ENCODE measurements at places on chromosomes 1 and 21.

DNA sequence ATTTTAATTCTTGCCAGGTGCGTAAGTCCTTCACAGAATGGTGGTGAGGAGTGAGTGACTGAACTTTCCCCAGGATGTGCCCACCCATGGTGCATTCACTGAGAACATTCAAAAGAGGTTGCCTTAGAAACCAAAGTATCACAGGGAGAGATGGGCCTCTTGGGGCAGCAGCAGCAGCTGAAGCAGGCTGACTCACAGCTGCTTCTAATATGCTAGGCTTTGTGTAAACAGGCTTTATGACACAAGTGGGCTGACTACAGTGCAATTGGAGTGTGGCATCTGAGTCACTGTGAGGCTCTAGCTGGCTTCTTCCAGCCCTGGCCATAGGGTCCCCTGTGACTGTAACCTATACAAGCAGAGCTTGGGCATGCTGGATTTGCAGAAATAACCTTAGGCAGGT, 12.6 kb downstream of the PIGP start:
- DNase-seq = peak; percentile 82

GRCh38 chr1:166167572-166167925, 748 bp upstream of the FAM78B start:
- no peak for DNase-seq

DNA sequence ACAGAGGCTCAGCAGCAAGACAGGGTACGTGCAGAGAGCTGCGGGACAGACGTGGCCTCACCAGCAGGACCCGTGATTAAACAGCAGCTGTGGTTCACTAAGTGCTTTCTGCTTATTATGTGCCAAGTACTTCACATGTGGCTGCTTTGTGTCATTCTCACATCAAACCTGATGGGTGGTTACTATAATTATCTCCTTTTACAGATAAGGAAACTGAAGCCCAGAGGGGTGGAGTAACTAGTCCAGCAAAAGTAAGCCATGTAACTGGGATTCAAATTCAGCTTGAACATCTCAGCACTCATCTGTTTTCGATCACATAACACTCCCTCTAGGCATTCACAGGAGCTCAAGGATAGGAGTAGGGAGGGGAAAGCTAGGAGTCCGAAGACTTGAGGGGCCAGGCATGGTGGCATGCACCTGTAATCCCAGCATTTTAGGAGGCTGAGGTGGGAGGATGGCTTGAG, 50.8 kb upstream of the CLIC4 start:
- no peak for DNase-seq

GRCh38 chr1:184210031-184210430, 158.5 kb downstream of the TSEN15 start:
- DNase-seq = no peak

DNA sequence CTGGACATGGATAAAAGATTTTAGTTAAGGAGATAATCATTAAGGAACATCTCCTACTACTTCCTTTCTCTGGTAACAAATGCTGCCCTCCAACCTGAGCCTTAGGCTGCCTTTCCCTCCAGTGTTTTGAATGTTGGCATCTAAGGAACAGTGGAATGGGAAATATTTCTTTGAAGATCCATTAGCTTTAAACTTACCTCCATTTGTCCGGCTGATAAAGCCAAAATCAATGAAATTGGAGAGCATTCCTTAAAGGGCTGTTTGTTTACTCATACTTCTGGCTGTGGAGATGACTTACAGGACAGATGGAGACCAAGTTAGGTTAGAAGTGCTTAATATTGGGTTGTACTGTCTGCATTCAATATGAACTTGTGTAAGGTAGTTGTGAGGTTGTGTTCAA, 439.1 kb downstream of the PLA2G4A start:
- DNase-seq = no peak

GRCh38 chr1:104987210-104987609, 1237.5 kb downstream of the AMY1C start:
- DNase-seq = no peak

DNA sequence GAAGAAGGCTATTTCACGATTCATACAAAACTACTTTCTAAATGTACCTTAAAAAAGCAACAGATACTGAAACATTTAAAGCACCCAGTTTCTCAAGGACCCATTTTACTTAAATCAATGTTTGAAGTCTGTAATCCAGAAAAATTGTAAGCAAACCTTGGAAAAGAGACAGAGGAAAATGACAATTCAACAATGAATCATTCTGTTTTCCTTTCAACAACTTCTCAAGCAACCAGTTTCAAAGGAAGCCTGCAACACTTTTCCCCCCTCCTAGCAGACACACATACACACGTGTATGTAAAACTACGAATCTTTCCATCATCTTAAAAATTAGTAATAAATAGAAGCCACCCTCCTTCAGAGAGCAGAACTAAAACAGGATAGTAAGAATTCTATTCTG, 1.2 kb downstream of the RERE start:
- peak; percentile 18 for DNase-seq

DNA sequence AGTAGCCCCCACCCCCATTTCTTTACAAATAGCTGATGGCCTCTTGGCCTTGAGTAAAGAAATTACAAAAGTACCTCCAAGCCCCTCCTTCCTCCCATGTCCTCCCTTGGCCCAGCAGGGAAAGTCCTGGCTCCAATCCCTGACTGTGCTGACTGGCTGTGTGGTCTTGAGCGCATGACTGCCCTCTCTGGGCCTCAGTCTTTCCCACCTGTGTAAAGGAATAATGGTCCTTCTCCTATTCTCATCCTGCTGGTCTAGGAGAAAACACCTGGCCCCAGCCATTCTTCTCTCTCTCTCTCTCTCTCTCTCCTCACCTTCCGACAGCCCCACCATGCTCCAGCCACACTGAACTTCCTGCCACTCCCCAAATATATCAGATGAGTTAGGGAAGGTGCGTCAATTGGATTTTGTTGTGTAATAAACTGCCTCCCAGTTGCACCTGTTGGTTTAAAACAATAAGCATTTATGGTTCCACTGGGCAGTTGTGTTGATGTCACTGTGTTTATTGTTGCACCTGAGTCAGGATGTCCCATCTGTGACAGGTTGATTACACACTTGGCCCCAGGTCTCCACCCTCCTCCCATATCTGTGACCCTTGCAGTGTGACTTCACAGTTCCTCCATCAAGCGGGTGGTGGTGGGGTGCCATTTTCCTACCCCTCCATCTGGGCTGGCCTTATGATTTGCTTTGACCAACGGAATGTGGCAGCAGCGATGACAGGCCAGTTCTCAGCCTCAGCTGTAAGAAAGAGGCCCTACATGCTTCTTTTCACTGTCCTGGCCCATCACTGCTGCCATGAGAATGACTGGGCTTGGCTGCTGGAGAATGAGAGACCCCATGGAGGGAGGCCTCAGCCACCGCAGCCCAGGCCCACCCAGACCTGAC, 22.3 kb upstream of the LRP8 start:
- DNase-seq = no peak

- DNase-seq = peak; percentile 55
Observed at GRCh38 chr1:45012639-45013278, 705 bp downstream of the UROD start.

DNA sequence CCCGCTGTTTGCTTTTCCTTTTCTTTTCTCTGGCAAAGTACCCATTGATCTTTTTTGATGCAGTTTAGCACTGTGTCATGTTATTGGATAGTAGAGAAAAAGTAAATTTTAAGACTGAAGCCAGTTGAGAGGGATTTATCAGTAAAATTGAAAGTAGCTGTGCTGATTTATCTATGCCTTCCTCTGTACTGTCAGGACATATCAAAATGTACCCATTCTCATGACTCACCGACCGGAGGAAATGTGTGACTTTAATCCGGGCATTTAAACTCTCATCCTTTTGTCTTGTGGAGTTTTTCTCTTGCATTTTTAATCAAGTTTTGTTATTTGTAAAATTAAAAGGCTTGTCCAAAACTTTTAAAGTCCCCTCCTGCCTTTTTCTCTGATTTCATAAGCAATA, 276.6 kb upstream of the FMN2 start:
- DNase-seq = no peak

GRCh38 chr1:19812875-19813642, 2.0 kb downstream of the RNF186 start:
- no peak for DNase-seq

GRCh38 chr21:41158026-41158425, 9.9 kb upstream of the BACE2 start:
- no peak for DNase-seq

DNA sequence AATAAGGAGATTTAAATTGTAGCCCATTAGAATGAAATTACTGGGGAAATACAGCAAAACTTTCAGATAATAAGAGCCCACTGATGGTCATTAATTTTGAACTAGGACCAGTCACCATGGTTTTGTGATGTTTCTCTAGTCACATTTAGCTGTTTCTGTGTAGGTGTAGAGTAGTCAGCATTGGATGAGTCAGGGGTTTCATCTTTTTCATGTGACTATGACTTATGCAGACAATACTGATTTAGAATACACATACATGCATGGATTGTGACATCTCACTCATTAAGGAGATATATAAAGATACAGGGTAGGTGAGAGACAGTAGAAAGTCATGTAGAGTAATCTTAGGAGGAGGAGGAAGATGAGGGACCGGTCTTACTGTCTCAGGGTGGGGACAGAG, 1192.7 kb downstream of the KCNT2 start:
- DNase-seq = no peak

DNA sequence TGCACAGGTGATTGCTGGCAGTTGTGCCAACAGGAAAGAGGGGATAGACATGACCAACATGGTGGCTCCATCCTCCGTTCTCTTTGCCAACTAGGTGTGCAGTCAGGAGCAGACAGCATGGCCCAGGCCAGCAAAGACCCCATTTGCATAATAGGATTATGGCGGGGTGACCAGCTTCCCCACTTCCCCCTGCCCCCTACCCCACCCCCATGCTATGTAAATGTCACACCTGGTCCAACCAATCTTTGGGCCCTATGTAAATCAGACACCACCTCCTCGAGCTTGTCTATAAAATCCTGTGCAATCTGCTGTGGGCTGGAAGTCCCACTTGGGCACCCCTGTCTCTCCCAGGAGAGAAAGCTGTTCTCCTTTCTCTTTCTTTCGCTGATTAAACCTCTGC, 146.0 kb downstream of the SLC30A10 start:
- no peak for DNase-seq

DNA sequence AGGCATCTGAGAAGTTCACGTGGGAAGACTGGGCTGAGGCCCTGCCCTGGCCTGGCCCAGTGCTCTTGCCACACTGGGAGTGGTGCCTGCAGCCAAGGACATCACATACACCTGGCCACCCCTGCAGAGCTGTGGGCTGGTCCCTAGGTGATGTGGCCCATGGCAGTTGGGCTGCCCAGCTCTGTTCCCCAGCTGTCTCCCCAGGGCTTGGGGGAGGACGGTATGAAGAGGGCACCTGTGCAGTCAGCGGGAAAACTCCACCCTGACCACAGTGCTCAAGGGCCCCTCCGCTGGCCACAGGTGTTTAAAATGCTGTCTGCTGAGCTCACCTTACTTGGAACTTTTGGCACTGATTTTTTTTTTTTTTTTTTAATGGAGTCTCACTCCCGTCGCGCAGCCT, 120.4 kb upstream of the SLC25A33 start:
- DNase-seq = no peak

DNA sequence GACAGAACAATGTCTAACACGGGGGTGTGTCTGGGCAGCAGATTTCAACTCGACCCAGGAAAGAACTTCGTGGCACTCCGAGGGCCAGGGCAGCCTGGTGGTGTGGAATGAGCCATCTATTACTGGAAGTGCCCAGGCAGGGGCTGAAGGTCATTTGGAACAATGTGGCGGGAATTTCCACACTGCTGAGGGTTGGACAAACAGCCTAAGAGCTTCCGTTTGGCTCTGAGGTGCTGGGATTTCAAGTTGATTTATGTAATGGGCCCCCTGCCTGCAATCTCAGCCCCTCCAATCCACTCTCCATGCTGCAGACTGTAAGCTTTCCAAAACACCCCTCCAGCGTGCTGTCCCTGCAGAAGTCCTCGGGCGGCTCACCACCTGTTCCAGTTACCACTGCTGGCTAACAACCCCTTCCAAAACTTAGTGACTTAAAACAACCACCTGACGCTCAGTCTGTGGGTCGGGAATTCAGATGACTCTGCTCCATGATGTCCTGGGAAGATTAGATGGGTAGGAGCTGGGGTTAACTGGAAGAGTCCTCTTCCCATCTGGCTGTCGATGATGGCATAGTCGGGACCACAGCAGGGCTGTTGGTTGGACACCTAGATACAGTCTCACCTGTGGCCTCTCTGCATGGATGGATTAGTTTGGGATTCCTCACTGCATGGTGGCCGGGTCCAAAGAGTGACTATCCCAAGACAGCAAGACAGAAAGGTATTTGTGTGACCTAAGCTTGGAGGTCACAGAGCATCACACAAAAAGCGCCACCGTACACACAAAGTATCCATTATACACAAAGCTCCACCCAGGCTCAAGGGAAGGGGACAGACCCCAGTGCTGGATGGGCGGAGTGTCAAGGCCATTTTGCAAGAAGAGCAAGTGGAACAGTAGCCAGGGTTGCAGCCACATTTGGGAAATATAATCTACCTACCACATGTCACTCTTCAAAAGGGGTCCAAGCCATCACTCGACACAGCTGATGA, 89.7 kb upstream of the IFFO2 start:
- no peak for DNase-seq

DNA sequence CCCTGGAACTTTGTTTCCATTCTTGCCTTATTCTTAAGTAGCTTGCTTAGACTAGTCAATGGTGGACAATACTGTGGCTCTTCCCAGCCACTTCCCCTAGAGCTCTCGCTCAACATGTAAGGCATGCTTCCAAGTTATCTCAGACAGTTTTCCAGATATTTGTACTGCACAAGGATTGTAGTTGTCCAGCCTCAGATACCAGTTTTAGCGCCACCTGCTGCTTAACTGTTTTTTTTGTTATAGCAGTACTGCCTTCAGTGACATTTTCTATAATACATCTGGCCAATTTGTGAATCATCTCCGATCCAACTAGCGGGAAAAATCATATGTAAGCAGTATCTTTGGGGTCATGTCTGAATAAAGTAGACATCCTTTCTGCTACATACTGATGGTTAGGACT, 346.7 kb upstream of the ADGRL4 start:
- no peak for DNase-seq

GRCh38 chr1:170910273-170910672, 25.1 kb upstream of the MROH9 start:
- DNase-seq = no peak

DNA sequence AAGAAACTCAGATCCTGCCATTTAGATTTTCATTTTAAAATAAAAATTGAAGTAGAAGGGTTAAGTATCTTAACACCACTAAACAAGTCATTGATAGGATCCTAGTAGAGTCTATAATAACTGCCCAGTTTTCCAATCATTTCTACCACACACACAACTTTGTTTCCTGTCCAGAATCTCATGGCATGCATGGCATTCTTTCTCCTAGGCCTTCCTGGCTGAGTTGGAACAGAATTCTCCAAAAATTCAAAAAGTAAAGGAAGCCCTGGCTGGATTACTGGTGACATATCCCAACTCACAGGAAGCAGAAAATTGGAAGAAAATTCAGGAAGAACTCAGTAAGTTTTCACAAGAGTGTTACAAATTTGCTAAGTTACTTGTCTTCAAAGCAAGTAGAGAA, 111.4 kb upstream of the BMP8A start:
- no peak for DNase-seq

- DNase-seq = no peak
Observed at GRCh38 chr21:14600569-14601297, 54.6 kb upstream of the SAMSN1 start.

All from spinal cord (tissue), 10 donors.